ENCODE measurements at places on chromosomes 13 and 19.

- no peak overlapping the region for H3K4me3 ChIP-seq
- H3K4me1 ChIP-seq, result no peaks in the 10 kb centered on the region
- H3K27me3 ChIP-seq, result no peaks in the 10 kb centered on the region
- DNase-seq, result no peak
- H3K36me3 ChIP-seq, result peaks cover 2% of the 10 kb centered on the region
- H3K27ac ChIP-seq, result no peak overlapping the region
Measured at GRCh38 chr13:35866801-35867200, 264.4 kb downstream of the DCLK1 start.

DNA sequence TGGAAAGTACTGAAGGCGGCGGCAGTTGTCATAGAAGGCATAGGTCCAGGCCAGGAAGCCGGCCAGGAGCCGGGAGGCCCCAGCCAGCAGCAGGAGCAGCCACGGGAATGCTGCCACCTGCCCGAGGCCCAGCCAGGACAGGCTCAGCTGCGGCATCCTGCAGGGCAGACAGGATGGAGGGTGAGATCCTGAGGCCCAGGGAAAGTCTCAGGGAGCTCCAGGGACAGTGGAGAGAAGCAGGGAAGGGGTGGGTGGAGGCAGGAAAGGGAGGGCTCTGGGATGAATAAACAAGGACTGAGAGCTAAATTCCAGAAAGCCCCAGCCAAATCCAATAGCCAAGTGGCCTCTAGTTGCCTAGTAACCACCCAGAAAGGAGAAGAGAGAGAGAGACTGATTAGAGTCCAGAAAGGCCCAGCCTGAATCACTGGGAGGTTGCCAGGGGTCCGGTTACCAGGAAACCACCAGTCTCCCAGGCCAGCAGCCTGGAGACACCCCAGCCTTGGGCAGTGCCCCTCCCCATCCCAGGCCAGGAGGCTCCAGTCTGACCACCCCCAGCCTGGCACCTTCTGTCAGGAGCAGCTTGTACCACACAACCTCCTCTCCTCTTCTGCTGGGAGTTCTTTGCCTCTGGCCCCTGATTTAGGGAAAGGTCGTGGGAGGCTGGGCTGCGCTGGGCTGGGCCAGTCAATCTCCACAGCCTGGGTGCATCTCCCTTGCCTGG is 7.5 kb upstream of the OR10H5 start:
- DNase-seq, result no peak
- no peaks in the 10 kb centered on the region for H3K4me1 ChIP-seq
- H3K4me3 ChIP-seq, result no peak overlapping the region
- H3K36me3 ChIP-seq, result no peaks in the 10 kb centered on the region
- no peak overlapping the region for H3K27ac ChIP-seq

GRCh38 chr19:56866538-56866937 is 26.0 kb upstream of the PEG3 start:
- H3K27ac ChIP-seq, result no peak overlapping the region
- H3K4me3 ChIP-seq, result no peak overlapping the region
- no peaks in the 10 kb centered on the region for H3K36me3 ChIP-seq
- H3K27me3 ChIP-seq, result no peaks in the 10 kb centered on the region
- DNase-seq, result no peak
- H3K4me1 ChIP-seq, result no peaks in the 10 kb centered on the region

DNA sequence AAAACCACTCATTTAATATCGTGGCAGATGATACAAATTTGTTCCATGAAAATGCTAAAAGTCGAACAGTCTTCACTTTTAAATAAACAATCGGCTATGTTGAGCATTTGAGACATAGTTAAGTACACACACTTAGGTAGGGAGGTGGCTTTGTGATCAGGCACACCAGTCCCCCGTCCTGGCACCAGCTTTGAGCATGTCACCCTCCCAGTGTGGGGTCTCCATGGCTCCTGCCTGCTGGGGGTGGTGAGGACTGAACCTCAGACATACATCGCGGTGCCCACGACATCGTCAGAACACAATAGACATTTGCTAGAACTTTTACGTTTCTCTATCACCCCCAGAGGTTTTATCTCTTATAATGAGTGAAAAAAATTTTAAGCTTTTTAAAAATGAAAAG is 62.0 kb downstream of the RFX2 start:
- H3K4me1 ChIP-seq, result peaks cover 4% of the 10 kb centered on the region
- H3K27ac ChIP-seq, result no peak overlapping the region
- H3K4me3 ChIP-seq, result no peak overlapping the region
- H3K36me3 ChIP-seq, result no peaks in the 10 kb centered on the region

DNA sequence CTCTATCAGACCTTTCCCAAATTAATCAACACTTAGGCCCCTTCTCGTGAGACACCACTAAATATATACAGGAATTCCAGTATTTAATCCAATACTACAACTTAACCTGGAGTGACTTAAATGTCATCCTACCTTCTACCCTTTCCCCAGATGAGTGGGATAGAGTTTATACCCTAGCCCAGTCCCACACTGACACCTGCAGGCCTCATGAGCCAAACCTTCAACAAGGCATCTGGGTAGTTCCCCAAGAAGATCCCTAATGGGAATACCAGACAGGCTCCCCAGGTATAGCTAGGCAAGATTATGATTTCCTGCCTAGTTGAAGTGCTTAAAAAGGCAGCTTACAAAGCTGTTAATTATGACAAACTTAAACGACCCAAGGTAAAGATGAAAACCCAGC is 15.9 kb downstream of the ZNF83 start:
- no peaks in the 10 kb centered on the region for H3K27me3 ChIP-seq
- no peak overlapping the region for H3K4me3 ChIP-seq
- no peak for DNase-seq
- H3K36me3 ChIP-seq, result peaks cover 10% of the 10 kb centered on the region
- H3K27ac ChIP-seq, result peak overlapping the region; percentile 69

DNA sequence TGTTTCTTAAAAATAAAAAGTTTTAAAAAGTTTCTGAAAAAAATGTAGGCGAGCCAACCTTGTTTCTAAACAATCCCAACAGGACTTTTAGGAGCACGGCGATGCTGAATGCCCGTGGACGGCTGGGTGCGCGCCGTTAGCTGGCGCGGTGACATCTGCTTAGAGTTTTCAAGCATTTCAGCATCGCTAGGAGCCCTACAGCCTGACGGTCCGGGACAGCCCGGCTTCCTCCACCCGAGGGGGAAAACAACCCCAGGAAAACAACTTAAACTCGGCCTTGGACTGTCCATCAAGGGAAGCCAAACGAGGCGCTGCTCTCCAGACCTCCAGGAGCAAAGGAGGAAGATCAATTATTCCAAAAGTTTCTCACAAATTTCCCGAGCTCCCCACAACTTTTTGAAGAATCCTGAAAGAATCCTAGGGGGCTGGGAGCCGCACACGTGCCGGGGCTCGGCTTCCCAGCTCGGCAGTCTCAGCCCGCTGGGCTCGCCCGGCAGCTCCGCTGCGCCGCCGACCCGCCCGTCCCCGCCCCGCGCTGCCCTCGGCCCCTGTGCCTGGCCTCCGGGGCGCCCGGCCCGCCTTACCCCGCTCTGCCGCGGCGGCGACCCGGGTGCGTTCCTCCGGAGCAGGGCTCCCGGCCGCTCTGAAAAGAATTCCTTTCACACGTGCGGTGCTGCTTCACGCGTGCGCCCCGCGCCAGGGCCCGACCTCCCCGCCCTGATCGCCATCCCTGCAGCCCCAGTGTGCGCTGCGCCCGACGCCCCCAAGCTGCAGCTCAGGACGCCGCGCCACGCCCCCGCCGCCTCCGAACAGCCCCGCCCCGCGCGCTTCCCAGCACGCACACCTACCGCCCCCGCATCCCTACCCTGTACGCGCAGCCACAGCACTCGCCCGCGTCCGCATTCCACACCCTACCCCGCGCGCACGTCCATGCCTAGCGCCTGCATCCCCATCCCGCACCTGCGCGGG is at the start of gene GJA3:
TSS of gene GJA3 (minus strand) at position 747 of the 969 bp plus-strand sequence. CDS start 17,764 bp downstream, outside the sequence.
- H3K27ac ChIP-seq, result no peak within 1 kb of the TSS
- H3K4me1 ChIP-seq, result peaks cover 11% of the 10 kb centered on the region
- no peak for DNase-seq
- peaks cover 54% of the 10 kb centered on the region for H3K27me3 ChIP-seq
- peaks cover 2% of the 10 kb centered on the region for H3K36me3 ChIP-seq
- H3K4me3 ChIP-seq, result peak within 1 kb of the TSS; percentile 84

- H3K4me3 ChIP-seq, result peak overlapping the region; percentile 89
- H3K4me1 ChIP-seq, result peaks cover 19% of the 10 kb centered on the region
- peaks cover 18% of the 10 kb centered on the region for H3K36me3 ChIP-seq
- H3K27me3 ChIP-seq, result no peaks in the 10 kb centered on the region
- peak overlapping the region; percentile 49 for H3K27ac ChIP-seq
Measured at GRCh38 chr19:35643255-35644205, 2.0 kb downstream of the ETV2 start.

All from effector memory CD8-positive, alpha-beta T cell (primary cell).